ENCODE measurements at places on chromosomes 13 and 19.

DNA sequence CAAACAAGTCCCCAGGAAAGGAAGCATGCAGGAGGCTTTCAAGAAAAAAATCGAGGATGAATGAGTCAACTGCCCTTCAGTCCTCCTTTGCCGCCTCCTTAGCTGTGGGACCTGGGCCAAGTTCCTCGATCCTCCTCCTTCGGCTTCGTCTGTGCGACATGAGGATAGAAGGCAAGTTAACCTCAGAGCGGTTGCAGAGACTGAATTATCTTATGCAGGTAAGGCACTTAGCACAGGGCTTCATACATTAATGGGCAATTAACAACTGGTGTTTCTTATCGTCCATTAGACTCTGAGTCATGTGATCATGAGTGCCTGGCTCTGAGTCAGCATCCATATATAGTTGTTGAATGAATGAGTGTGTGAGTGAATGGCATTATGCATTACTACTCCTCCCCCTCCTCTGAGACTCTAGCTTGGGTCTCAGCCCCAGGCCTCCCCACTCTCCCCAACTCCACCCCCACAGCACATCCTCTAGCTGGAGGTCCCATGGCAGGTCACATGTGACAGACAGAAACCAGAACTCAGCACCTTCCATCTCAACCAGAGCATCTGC lies 1.6 kb upstream of the TTC9B start:
- DNase-seq = peak; percentile 90

- DNase-seq = no peak
These were observed 71.3 kb downstream of the DPF1 start for GRCh38 chr19:38152461-38153379.

DNA sequence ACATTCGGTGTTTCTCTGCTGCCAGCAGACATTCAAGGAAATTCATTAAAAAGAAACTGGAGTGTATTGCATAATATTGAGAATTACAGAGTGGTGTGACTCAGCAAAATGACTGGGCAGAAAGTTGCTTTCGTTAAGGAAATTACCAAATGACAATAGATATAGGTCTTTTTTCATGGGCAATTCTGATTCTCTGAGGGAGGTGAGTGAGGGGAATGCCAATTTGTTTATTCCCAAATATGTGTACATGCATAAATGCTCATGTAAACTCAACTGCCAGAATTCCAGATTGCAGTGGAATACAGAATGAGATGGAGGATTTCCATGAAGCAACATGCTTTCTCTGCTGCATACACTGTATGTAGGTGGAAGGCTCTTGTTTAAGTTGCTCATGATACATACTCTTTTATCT lies 1730.1 kb downstream of the SLITRK5 start:
- DNase-seq = peak; percentile 50

GRCh38 chr13:112857914-112858490 lies 111.0 kb upstream of the MCF2L start:
- no peak for DNase-seq

GRCh38 chr19:6418562-6418932 lies 6.1 kb downstream of the KHSRP start:
- no peak for DNase-seq

DNA sequence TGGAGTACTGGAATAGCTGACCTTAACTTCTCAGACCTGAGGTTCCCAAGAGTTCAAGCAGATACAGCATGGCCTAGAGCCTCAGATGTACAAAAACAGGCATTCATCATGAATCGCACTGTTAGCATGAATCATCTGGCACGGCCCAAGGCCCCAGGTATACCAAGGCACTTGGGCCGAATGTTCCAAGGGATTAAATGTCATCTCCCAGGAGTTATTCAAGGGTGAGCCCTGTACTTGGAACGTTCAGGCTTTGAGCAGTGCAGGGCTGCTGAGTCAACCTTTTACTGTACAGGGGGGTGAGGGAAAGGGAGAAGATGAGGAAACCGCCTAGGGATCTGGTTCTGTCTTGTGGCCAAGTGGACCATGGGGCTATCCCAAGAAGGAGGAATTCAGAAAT lies 6.3 kb downstream of the KLK3 start:
- no peak for DNase-seq

- no peak for DNase-seq
These were observed 278.1 kb downstream of the DNAJC15 start for GRCh38 chr13:43301346-43301969.

GRCh38 chr19:4624301-4624700 lies 15.0 kb upstream of the TNFAIP8L1 start:
- no peak for DNase-seq
